ENCODE measurements at places on chromosomes 6 and 20. TPM values are rescaled to one million over a fixed set of nuclear protein-coding genes. Genes with fewer than 3 reads are reported as not detected.

The PROKR2 gene
- total RNA-seq, result not detected

The CRNKL1 gene
- total RNA-seq, result 22.9 TPM

- no peak for DNase-seq
These were observed 225.5 kb downstream of the TAF4 start for GRCh38 chr20:61839912-61840778.

DNA sequence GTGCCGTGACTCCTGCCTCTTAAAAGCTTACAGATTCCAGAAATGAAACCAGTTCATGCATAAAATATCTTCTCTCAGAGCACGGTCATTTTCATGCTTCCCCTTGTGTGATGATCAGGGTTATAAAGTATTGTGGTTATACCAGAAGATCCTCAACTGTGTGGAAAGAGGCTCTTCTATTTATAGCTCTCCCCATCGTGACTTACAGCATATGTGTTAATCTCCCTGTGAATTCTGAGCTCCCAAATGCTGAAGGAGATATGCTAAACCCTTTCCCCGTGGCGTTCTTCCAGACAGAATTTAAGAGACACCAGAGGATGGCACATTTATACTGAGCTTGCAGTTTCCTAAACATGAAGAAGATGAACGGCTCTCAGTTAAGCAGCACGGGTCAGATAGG, 158.8 kb downstream of the CDH26 start:
- DNase-seq, result peak; percentile 12

- no peak for DNase-seq
These were observed 11.0 kb downstream of the KIF16B start for GRCh38 chr20:16562259-16562658.

DNA sequence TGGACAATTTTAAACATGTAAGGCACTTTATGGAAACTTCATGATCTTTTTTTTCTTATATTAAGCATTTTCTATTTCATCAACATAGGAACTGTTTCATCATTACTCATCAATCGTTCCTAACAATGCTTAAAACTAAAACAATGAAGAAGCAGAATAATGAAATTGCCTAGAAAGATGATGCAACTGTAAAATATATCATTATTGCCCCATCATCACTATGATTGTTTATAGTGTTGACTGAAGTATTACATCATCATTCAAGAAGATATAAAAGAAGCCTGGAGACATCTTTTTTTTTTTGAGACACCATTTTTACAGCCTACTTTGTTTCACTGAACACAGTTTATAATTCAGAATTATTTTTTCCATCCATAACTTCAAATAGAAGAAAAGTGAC, 147.2 kb downstream of the TRDN start:
- no peak for DNase-seq

- DNase-seq, result no peak
These were observed 41.6 kb downstream of the PLAGL2 start for GRCh38 chr20:32165836-32166545.

GRCh38 chr20:63536997-63537524, at the start of gene PTK6:
Gene PTK6, minus strand, starts transcription at chr20:63537376. Its CDS starts 62 bp downstream, at chr20:63537314.
- DNase-seq, result no peak

The VSTM2L gene
- 0.14 TPM for total RNA-seq

DNA sequence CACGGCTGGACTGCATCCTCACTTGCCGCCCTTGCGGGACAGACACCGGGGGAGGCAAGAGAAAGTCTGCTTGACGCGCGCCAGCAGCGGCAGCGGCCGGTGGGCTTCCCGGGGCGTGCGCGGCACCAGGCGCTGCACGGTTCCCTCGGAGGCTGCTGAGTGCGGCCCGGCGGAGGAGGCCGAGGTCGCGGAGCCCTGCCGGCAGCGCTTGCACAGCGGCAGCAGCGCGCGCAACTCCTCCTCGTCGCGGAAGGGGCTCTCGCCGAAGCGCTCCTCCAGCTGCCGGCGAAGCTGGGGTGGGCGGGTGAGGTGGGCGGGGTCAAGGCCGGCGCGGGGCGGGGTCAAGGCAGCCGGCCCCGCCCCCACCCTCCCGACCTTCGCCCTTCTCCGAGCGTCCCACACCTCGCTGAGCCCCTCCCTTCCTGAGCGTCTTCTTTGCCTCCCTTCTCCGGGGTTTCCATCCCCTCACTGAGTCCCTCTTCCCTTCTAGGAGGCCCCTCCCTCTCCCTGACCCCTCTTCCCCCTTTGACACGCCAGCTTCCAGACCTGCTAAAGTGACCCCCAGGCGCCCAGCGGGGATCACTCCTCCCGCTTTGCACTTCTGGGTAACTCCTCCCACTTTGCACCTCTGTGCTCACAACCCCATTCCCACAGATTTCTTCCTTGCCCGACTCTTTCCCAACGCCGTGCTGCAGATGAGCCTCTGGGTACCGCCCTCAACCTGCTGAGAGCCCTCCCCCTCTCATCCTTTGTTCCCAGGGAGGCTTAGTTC, 8.8 kb downstream of the DUSP15 start:
- no peak for DNase-seq

DNA sequence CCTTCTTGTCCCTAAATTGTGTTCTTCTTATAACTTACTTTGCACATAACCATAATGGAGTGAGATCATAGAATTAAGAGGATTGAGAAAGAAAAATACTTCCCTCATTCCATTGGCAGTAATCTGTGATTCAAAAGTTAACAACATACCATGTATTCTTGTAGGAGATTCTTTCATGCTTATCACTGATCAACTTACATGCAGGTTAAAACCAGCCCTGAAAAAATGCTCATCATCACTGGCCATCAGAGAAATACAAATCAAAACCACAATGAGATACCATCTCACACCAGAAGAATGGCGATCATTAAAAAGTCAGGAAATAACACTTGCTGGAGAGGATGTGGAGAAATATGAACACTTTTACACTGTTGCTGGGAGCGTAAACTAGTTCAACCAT, 36.5 kb upstream of the GFRAL start:
- DNase-seq, result peak; percentile 28

The RAB44 gene
- not detected for total RNA-seq

The CALHM4 gene
- total RNA-seq, result 0.10 TPM

DNA sequence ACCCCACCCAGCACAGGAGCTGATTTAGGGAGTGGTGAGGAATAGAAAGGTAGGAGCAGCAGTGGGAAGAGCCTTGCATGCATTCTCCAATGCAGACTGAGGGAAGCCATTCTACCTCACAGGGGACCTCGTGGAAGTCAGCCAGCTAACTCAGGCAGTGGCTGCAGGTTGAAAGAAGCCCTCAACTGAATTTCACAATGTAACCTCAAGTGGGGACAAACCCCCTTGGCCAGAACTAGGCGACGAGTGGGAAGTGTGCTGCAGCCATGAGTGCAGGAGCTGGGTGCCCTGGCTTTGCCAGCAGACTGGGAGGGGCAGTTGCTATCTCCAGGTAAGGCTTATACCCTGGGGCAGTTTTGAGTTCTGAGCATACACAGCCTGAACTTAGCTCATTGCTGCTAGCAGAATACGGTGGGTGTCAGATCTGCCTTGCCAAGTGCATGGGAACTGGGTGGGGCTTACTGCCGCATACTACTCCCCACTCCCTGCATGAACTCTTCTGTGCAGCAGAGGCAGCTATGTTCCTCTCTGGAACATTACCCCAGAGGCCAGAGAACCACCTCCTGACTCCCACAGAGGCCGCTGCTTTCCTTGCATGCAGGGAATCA, 126.5 kb downstream of the CDK19 start:
- DNase-seq, result peak; percentile 42

The MED20 gene
- total RNA-seq, result 33.2 TPM

DNA sequence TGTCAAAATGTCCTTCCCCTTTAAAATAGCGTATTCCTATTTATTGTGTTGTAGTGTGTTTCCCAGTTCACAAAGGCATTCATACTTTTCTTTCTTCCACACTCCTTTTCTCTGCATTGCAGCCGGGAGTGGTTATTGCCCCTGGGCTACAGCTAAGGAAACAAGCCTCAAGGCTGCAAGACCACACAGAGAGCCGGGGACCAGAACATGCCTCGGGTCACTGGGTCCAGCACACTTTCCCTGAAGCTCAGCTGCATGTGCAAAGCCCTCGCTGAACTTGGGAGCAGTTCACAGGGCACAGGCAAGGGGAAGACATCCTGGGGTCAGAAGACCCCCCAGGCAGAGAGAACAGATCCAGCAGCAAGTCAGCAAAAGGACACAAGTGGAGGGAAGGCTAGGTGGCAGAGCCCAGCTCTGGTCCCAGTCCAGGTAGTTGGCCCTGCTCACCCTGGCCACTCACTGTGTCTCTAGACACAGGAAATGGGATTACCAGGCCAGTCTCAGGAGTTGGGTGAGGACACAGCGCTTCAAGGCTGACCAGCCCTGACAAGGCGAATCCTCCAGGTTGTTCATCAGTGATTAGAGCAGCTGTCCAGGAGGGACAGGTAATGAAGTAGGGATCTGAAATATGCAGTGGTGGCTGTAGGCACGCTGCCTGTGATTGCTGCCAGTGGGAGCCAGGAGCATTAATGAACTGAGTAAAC, 118.2 kb downstream of the CD83 start:
- no peak for DNase-seq

- DNase-seq, result no peak
These were observed 82.4 kb downstream of the GJA10 start for GRCh38 chr6:89976694-89977020.

The FLRT3 gene
- total RNA-seq, result 61.2 TPM

The PAK5 gene
- total RNA-seq, result not detected

- DNase-seq, result no peak
These were observed 295.7 kb upstream of the TSHZ2 start for GRCh38 chr20:52676283-52676995.

DNA sequence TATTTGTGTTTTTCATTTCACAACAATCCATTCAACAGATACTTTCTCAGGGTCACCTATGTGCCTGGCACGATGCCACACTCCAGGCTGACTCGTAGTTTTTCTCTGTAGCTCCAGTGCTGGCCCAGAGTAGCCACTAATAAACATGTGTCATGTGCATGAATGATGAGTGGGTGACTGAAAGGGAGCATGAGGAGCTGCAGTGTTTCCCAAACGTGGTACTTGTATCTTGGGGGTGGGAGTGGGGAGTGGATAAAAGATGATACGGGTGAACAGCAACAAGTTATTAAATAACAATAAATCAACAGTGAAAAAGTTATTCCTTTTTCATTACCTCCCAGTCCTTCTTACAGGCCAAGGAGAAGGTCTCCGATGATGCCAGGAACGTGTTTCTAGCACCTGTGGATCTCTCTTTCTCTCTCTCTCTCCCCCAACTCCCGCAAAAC, 17.1 kb downstream of the SRXN1 start:
- no peak for DNase-seq
